Astrocyte of the cerebellum (primary cell): ENCODE measurements at places on chromosomes 16 and 17.
A peak's percentile ranks its signal among the peaks of the same experiment; 100 is the strongest.

- no peak for DNase-seq
Observed at GRCh38 chr17:50356892-50357510, 11.1 kb downstream of the XYLT2 start.

- no peak for DNase-seq
Observed at GRCh38 chr17:38402897-38403296, 25.4 kb upstream of the ARHGAP23 start.

- DNase-seq, result peak; percentile 76
Observed at GRCh38 chr17:37490638-37491614, 1.2 kb downstream of the DUSP14 start.

- no peak for DNase-seq
Observed at GRCh38 chr17:15381707-15382106, 40.3 kb upstream of the TEKT3 start.

DNA sequence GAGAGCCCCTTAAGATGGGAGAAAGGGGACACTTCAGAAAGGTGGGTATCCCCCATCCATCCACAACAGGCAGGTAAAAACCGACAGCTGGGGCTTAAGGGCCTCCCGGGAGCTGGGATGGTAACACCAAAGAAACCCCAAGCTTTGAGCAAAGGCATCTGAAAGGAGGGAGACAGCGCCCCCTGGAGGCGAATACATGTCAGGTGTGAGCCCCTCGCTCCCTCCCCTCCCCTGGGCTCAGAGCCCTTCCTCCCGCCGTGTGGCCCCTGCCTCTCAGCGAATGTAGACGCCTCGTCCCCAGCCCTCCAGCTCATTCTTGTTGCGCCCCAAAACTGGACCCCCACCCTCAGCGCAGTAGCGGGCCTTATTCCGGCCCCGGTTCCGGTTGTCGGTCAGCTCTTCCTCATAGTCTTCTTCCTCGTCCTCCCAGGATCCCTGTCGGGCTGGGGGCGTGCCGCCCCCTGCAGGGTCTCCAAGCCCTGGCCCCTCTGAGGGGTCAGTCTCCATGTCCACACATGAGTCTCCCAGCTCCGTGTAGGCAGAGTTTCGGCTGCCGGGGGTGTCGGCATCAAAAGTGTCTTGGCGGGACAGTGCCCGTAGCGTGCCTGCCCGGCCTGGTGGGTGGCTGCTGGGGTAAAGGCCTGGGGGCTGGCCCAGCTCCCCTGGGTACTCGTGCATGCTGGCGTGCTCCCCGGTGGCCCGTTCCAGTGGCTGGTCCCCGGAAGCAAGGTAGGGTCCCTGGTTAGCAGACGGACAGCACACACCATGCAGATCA lies 9.1 kb upstream of the ARL5C start:
- DNase-seq, result peak; percentile 41

DNA sequence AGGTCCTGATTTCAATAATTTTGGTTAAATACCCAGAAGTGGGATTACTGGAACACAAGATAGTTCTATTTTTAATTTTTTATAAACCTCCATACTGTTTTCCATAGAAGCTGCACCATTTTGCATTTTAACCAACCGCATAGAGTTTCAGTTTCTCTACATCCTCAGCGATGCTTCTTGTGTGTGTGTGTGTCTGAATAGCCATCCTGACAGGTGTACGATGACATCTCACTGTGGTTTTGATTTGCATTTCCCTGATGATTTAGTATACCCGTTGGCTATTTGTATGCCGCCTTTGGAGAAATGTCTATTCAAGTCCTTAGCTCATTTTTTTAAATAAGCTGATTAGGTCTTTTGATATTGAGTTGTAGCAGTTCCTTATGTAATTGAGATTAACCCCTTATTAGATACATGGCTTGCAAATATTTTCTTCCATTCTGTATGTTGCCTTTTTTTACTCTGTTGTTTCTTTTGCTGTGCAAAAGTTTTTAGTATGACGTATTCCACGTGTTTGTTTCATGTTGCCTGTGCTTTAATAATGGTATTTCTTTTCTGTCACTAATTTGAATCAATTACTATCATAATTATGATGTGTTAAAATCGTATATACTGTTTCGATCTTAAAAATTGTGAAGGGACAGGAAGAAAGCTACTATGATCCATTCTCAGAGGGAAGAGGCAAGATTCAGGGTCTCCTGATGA lies 227.2 kb upstream of the MON1B start:
- no peak for DNase-seq

GRCh38 chr16:3922241-3922640 lies 41.7 kb upstream of the CREBBP start:
- DNase-seq, result no peak

DNA sequence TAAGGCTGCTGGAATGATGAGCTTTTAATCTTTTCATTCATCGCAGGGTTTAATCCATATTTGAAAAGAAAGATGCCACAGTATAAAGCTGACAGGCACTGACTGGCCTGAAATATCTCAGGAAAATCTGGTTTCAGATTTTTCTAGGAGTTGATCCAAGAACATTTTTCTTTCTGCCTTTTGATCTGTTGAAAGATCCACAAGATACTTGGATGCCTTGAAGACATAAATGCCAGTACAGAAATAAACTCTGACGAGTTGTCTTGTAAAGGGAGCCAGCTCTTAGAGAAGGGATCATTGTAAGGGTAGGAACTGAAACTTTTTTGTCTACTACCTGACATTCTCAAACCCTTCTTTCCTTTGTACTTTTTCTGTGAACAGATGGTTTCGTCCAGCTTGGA lies 25.4 kb upstream of the KRT20 start:
- DNase-seq, result no peak

- peak; percentile 15 for DNase-seq
Observed at GRCh38 chr16:80014241-80014939, 413.9 kb upstream of the MAF start.

GRCh38 chr16:79449067-79449769 lies 151.3 kb downstream of the MAF start:
- DNase-seq, result no peak

DNA sequence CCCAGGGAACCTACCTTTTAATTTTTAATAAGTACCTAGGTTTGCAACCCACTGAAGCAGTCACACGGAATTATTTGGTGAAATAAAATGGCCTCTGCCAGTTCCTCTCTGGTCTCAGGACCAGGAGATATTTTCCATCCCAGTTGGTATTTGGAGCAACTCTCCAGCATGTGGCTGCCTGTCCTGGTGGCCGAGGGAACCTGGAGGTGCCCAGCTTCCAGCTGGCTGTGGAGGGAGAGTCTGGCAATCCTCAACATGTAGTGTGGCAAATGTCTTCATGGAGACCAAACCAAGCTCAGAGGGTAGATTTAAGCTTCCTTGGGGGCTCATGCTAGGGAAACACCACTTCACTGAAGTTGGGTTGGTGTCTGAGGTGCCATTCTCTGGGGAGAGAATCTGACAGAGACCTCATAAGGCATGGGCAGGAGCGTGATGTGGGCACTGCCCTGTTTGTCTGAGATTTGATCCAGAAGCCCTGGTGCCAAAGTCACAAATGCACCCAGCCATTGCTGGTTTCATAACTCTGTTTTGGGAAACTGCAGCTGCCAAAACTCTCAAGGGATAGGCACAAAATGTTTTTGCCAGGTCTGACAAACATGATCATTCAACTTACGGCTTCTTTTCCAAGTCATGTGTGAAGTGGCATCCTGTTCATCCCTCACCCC lies 2.8 kb downstream of the MT1X start:
- no peak for DNase-seq

GRCh38 chr17:83037874-83038165 lies 41.6 kb upstream of the METRNL start:
- no peak for DNase-seq

- no peak for DNase-seq
Observed at GRCh38 chr16:726438-727290, at the start of the genes CCDC78 and HAGHL. CCDC78 (minus strand) TSS chr16:726443; CDS start chr16:726367, 76 bp downstream. HAGHL (plus strand) TSS chr16:727106; CDS start chr16:727510, 404 bp downstream.

DNA sequence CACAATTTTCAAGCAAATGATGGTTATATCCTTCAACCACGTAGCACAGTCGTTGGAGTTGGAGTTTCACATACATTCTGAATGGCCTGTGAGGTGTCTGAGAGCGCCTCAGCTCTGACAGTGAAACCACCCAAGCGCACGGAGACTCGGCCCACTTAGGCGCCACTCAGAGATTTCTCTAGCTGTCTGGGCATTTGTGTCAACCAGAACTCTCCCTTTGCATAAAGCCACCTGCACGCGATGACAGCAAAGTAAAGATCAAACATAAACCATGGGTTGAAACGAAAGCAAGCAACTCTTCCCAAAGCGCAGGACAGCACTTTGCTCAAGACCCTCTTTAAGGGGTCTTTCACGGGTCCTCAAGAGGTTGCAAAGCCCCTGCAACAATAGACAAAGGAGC lies 533 bp downstream of the SLC6A4 start:
- DNase-seq, result no peak

DNA sequence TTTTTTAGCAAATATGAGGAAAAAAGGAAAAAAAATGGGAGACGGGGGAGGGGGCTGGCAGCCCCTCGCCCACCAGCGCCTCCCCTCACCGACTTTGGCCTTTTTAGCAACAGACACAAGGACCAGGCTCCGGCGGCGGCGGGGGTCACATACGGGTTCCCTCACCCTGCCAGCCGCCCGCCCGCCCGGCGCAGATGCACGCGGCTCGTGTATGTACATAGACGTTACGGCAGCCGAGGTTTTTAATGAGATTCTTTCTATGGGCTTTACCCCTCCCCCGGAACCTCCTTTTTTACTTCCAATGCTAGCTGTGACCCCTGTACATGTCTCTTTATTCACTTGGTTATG lies 1.2 kb upstream of the TMEM88 start:
- DNase-seq, result no peak

GRCh38 chr16:3819175-3819527 lies 61.4 kb downstream of the CREBBP start:
- no peak for DNase-seq

DNA sequence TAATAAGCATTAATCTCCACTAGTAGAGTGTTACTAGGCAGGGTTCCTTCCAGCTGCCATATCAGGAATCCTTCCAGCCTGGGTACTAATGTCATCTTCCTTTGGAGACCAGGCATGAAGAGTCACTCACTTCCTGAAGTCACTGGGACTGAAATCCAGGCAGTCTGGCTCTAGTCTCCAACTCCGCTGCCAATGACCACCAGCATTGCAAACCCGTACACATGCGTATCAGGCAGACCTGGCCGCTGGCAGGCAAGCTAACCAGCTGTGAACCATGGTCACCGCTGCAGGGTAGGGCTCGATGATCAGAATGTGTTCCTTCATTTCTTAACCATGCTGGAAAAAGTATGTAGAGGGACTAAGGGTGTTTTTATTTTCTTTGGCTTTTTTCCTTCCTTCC lies 255.5 kb downstream of the CDH13 start:
- DNase-seq, result no peak

DNA sequence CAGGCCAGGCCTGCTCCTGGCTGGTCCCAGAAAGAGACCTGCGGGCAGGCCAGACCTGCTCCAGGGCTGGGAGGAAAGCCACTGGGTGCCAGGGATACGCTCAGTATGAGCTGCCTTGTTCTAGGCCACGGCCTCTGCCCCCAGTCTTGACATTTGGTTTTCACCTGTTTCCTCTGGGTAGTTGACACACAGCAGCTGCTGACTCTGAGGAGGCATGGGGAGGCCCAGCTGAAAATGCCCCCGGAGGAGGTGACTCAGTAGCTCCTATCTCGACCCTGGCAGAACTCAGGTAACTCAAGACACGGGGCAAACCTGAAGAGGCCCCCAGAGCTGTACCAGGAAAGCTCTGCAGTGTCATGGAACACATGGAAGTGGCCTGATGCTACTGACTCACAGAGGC lies 13.9 kb upstream of the ADGRG1 start:
- DNase-seq, result no peak

- DNase-seq, result no peak
Observed at GRCh38 chr16:80233097-80233835, 307.5 kb upstream of the DYNLRB2 start.

- peak; percentile 33 for DNase-seq
Observed at GRCh38 chr17:69050999-69051775, 9.5 kb downstream of the ABCA9 start.

GRCh38 chr16:76984196-76984595 lies 206.8 kb upstream of the MON1B start:
- no peak for DNase-seq

DNA sequence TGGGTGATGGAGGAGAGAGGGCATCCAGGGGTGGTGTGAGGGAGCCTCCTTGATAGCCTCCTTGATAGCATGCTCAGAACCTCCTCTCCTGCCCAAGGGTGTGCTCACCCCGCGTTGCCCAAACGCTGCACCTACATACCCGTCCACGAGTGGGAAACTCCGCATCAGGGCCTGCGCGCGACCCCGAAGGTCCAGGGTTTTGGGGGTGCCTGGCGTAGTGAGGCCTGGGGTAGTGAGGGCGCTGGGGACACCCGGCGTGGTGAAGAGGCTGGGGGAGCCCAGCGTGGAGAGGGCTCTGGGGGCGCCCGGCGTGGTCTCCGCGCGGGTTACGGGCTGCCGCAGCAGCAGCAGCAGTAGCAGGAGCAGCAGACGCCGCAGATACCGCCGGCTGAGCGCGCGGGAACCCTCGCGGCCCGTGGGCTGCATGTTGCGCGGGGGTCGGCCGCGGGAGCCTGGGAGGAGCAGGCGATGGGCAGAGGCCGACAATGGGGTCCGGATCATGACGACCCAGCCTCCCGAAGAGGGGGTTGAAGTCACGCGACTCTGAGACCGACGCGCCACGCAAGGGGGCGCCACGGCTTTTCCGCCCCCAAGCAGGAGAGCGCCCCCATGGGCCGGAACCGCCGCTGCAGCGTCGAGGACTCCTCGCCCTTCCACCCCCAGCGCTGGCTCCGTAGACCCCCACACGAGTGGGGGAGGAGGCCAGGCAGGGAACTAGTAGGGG lies at the start of gene DPEP3:
Gene DPEP3 (minus strand): TSS at position 545 of the 724 bp plus-strand sequence. CDS start 119 bp downstream, at position 426.
- no peak for DNase-seq

GRCh38 chr17:82718986-82719685 lies 2.6 kb downstream of the FN3KRP start:
- DNase-seq, result no peak

DNA sequence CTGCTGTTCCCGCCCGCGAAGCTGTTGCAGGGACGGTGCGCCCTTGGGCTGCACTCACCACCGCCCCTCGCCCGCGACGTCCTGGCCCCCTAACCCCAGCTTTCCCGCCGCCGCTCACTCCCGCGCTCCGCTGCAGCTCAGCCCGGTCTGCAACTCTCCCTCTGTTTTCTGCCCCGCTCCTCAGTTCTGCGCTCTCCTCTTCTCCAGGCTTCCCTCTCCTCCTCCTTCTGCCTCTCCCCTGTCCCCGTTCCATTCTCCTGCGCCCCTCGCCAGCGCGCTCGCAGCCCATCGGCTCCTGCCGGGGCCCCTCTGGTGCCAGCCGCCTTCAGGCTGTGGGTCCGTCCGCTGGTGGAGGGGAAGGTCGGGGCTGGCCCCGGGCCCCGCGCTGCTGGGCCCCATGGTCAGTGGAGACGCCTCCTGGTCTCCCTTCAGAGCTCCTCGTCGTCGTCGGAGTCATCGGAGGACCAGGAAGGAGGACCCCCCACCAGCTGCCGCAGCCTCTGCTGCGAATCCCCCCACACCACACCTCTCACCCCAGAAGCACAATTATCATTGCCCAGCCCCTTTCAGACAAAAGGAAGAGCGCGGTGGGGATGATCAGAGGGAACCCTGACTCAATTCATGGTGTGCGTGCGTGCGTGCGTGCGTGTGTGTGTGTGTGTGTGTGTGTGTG lies 223.2 kb upstream of the FOXF1 start:
- no peak for DNase-seq

DNA sequence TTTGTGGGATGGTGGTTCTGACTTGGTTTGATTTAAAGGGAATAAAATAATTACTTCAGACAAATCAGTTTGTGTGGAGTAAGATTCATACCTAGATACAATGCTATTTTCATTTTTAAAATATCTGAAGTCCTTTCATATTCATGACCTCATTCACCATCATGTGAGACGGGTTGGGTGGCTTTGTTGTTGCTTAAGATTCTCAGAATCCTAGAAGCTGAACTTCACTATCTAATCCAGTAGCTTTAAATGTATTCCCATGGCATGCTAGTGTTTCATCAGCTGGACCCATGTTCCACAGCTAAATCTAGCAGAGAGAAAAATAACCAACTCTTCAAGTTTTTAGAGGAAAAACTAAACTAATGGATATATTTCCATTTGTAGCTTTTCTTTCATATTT lies 2.7 kb upstream of the AMFR start:
- no peak for DNase-seq
